Glutamatergic neuron (in vitro differentiated cells): ENCODE measurements at places on chromosomes 11 and 22.

DNA sequence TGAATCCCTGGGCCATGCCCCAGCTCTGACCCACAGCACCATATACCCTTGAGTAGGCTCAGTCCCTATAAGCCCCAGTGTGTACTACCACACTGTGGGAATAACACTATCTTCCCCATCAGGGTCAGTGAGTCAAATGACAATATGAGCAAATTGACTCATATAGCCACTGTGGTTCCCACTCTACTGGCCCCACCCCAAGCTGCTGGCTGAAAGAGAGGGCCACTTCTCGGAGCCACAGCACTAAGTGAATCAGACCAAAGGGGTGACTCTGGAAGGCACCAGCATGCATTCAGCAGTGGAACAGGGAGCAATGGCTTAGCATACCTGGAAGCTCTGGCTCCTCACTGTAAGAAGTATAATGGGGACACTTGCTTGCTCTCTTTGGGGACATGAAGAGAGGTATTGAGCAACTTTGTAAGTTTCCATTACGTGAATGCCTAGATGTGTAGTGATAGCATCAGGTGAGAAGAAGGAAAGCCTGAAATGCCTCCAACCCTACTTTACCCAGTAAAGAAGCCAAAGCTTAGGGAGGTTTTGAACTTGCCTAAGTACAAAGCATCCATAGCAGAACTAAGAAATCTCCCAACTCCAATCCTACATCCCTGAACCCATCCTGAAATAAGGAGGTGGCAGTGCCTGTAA is 13.5 kb downstream of the CD59 start:
- peaks cover 56% of the 10 kb centered on the region for H3K4me1 ChIP-seq
- no peak for DNase-seq
- H3K36me3 ChIP-seq: peaks cover 10% of the 10 kb centered on the region

DNA sequence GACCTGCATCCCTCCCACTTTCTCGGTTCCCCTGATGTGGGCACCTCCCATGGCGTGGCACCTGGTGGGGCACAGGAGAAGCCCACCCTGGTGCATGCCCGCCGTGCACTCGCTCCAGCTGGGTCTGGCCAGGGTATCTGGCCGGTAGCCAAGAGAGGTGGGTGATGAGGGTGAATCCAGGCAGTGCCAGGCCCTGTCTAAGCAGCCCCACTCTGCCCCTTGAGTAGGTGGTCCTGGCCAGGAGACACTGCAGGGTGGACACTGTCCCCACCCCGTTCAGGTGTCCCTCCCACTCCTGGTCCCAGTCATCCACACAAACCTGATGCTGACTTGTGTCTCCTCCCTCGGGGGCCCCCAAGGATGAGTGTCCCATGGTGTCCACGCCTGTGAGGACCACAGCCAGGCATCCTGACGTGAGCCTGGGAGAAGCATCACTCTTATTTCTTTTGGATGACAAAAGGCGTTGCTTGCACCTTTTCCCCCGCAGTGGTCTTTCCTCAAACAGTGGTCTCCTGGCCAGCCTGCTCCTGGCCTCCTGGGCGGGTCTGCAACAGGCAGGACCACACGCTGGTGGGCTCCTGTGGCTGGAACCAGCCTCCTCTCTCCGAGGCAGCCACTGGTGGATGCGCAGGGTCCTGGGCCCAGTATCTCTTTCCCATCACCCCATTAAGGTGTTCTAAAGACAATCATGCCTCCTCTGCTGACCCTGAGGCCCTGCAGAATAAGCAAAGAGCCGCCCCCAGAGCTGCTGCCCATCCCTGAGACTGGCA is 922.3 kb downstream of the BRD1 start:
- no peaks in the 10 kb centered on the region for H3K4me1 ChIP-seq
- H3K27ac ChIP-seq: no peak overlapping the region
- no peaks in the 10 kb centered on the region for H3K27me3 ChIP-seq
- no peak for DNase-seq

GRCh38 chr11:96112192-96113128 is 188.6 kb upstream of the MTMR2 start:
- no peak for DNase-seq
- H3K27ac ChIP-seq: no peak overlapping the region
- H3K4me1 ChIP-seq: no peaks in the 10 kb centered on the region
- no peaks in the 10 kb centered on the region for H3K36me3 ChIP-seq
- H3K27me3 ChIP-seq: peaks cover 2% of the 10 kb centered on the region

- H3K4me3 ChIP-seq: no peak overlapping the region
- no peak overlapping the region for H3K27ac ChIP-seq
- DNase-seq: no peak
Observed at GRCh38 chr11:92827132-92827531, 142.3 kb upstream of the MTNR1B start.

- H3K36me3 ChIP-seq: peaks cover 7% of the 10 kb centered on the region
- peak overlapping the region; percentile 36 for H3K4me3 ChIP-seq
- peaks cover 3% of the 10 kb centered on the region for H3K27me3 ChIP-seq
- no peak for DNase-seq
- peak overlapping the region; percentile 60 for H3K27ac ChIP-seq
Observed at GRCh38 chr11:134504146-134504905, 92.3 kb upstream of the B3GAT1 start.

GRCh38 chr11:26322335-26323067 is 9.4 kb upstream of the ANO3 start:
- no peaks in the 10 kb centered on the region for H3K36me3 ChIP-seq
- no peak overlapping the region for H3K27ac ChIP-seq
- DNase-seq: no peak

- H3K4me3 ChIP-seq: no peak overlapping the region
- peaks cover 18% of the 10 kb centered on the region for H3K36me3 ChIP-seq
- H3K27ac ChIP-seq: no peak overlapping the region
Observed at GRCh38 chr11:92929246-92929645, 40.2 kb upstream of the MTNR1B start.

- DNase-seq: no peak
- H3K27me3 ChIP-seq: peaks cover 11% of the 10 kb centered on the region
Observed at GRCh38 chr11:47147250-47147649, 29.4 kb downstream of the ARFGAP2 start.

DNA sequence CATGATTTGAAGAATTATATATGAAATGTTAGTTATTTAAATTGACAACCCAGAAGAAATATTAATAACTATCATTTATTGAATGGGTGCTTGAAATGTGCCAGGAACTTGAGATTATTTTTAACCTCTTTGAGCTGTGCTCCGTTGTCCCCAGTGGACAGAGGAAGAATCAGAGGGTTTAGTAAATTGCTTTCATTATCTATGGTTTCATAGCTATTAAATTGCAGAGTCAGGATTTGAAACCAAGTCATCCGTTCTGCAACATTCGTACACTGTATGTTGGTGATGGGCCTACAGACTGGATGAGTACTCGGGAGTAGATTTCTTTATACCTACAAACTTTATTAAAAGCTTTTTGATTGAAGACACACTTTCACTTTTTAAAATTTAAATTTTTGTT is 4.9 kb downstream of the HSD17B12 start:
- H3K27me3 ChIP-seq: no peaks in the 10 kb centered on the region
- no peaks in the 10 kb centered on the region for H3K36me3 ChIP-seq
- DNase-seq: no peak

DNA sequence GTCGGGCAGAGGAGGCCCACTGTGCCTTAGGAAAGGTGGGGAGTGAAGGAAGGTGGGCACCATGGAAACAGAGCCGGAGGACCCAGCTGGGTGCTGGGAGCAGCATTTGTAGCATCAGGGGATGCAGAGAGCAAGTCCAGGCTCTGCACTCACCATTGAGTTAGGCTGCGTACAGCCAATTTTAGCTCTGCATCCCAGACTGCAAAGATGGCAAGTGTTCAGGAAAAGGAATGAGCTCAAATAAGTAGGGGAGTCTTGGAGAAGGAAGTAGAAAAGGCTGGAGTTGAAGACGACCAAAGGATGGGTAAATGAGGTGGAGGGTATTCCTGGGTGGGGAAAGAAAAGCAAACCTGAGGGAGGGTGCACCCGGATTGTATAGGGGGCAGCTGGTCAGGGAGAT is 31.6 kb upstream of the ETS1 start:
- no peaks in the 10 kb centered on the region for H3K36me3 ChIP-seq
- H3K4me3 ChIP-seq: no peak overlapping the region
- H3K4me1 ChIP-seq: peaks cover 5% of the 10 kb centered on the region
- H3K27me3 ChIP-seq: peaks cover 11% of the 10 kb centered on the region

- DNase-seq: no peak
- H3K27ac ChIP-seq: no peak overlapping the region
- H3K4me1 ChIP-seq: no peaks in the 10 kb centered on the region
- peaks cover 11% of the 10 kb centered on the region for H3K27me3 ChIP-seq
- H3K36me3 ChIP-seq: peaks cover 5% of the 10 kb centered on the region
- H3K4me3 ChIP-seq: no peak overlapping the region
Observed at GRCh38 chr22:49365191-49365837, 462.4 kb downstream of the BRD1 start.

DNA sequence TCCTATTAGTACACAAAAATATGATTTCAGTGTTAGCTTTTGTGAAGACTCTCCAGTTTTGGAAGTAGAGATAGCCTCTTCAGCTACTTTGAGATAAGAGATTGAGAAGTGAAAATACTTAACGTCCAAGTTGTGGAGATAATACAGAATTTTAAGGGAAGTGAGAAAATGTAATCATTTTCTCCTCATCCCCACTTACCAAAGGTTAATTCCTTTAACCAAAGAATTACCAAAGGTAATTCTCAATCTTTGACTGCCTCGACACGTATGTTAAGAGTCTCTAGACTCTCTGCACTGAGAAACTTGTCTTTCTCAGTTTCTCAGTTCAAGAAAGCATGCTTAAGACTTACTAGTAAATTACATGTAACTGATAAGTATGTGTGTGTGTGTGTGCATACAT is 15.3 kb downstream of the C11orf54 start:
- no peaks in the 10 kb centered on the region for H3K4me1 ChIP-seq
- H3K4me3 ChIP-seq: no peak overlapping the region
- H3K27ac ChIP-seq: no peak overlapping the region
- peaks cover 2% of the 10 kb centered on the region for H3K27me3 ChIP-seq

GRCh38 chr11:93783765-93784144 is 327 bp upstream of the MED17 start:
- no peaks in the 10 kb centered on the region for H3K36me3 ChIP-seq
- H3K4me3 ChIP-seq: peak overlapping the region; percentile 99
- H3K4me1 ChIP-seq: peaks cover 6% of the 10 kb centered on the region

GRCh38 chr22:35587447-35587870 is 29.7 kb downstream of the MB start:
- no peak for DNase-seq
- H3K4me3 ChIP-seq: no peak overlapping the region
- H3K27ac ChIP-seq: no peak overlapping the region

DNA sequence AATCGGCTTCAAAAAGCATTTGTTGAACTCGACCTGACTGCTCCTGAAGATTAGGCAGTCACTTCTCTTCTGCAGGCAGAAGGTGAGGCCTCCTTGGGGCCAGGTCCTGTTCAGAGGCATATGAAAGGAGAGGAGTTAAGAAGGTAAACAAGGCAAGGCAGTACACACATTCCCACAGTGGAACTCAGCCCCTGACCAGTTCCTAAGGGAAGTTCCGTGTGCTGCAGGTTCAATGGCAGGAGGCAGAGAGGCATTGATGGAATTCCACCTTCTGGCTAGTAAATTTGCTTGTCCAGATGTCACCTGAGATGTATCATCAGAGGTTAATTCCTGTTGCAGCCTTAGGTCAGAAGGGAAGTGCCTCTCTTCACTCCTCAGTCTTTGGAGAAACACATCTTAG is 337.0 kb upstream of the MTNR1B start:
- no peak for DNase-seq
- no peak overlapping the region for H3K27ac ChIP-seq
- no peaks in the 10 kb centered on the region for H3K36me3 ChIP-seq
- H3K27me3 ChIP-seq: peaks cover 2% of the 10 kb centered on the region
